ENCODE measurements at places on chromosomes 5 and 9.

DNA sequence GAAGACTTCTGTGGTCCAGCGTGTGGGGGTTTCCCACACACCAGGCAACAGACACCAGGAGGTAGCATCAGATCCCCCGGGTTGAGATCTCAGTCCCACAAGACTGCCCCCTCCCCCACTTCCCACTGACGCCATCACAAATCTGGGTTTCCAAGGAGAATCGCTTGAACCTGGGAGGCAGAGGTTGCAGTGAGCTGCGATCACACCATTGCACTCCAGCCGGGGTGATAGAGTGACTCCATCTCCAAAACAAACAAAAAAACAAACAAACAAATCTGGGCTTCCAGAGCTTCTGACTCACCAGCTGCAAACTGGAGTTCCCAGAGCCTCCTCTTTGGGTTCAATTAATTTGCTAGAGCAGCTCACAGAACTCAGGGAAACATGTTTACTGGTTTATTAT is 4.7 kb upstream of the GBGT1 start:
- DNase-seq = no peak

GRCh38 chr9:138046641-138047301 is 169.2 kb downstream of the CACNA1B start:
- DNase-seq = no peak

GRCh38 chr9:27351438-27351837 is 54.5 kb upstream of the EQTN start:
- no peak for DNase-seq

DNA sequence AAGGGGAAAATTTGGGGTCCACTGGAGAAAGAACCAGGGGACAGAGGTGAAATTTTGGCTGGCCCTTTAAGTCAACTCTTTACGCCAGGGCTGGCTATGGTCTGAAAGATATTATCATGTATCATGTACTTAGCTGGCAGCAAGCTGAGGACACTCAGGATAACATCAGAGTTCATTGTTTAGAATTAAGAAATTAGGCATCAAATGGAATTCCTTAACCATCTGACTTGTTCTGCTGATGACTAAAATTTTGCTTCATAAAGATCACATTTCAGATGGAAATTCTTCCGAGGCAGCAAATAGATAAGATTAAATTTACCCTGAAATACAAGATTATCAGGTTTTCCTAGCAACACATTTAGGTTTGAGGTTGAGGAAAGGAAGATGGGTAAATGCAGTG is 269.4 kb upstream of the KLF9 start:
- DNase-seq = no peak
